ENCODE measurements at places on chromosomes 12 and 14.

- DNase-seq: no peak
Observed at GRCh38 chr14:100585448-100586152, 1.6 kb downstream of the BEGAIN start.

GRCh38 chr12:6367969-6368892, 7.1 kb downstream of the SCNN1A start:
- DNase-seq: no peak

DNA sequence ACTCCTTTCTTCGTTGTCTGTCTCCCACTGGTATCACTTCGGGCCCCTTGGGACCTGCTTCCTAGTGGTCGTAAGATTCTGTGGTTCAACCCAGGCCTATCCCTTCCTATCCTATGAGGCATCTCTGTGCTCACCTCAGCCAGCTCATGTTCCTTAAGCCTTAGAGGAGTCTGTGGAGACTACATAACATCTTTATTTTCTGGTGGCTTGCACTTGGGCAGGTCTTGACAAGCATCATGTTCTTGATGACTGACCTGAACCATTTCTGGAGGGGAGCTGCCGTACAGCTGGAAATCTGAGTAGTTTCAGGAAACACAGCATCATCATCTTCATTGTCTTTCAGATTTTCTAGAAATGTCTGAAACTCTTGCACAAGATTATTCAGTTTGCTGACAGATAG, 69.3 kb downstream of the PPFIBP1 start:
- no peak for DNase-seq

DNA sequence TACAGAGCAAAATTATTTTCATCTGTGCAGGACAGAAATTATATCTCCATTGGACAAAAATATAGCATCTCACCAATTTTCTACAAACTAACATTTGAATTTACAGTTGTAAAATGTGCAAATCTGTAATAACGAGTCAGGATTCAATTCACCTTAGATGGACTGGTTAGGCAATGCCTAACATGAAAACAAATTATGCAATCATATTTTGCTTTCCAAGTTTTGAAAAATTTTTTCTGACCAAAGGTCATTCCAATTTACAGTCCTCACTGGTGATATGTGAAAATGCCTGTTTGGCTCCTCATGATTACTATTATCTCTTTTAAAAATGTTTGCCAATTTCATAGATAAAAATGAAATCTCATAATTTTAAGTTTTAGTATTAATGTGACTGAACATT, 6.5 kb upstream of the CPM start:
- no peak for DNase-seq

GRCh38 chr12:118187751-118188435, 52.0 kb downstream of the PEBP1 start:
- no peak for DNase-seq

- no peak for DNase-seq
Observed at GRCh38 chr12:65728848-65729793, 95.2 kb upstream of the HMGA2 start.

DNA sequence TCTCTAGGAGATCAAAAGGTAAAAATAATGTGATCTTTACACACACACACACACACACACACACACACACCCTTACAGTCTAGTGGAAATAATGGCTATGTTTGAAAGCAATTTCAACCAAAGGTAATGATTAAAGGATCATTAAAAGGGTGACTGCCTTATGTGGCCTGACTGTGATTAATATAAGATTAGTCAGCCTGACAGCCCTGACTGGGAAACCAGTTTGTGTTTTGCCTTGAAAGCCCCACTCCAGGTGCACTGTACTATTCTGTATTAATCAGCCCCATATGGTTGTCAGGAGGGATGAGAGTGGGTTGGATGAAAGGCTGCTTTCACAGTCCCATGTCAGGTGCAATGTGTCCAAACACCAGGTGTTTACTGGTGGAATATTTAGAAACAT, 10.5 kb downstream of the RASSF9 start:
- no peak for DNase-seq

GRCh38 chr14:100669011-100669412, 57.7 kb upstream of the DLK1 start:
- no peak for DNase-seq

- DNase-seq: no peak
Observed at GRCh38 chr12:107597695-107598410, 87.7 kb upstream of the PWP1 start.

- no peak for DNase-seq
Observed at GRCh38 chr14:41875116-41875515, 268.4 kb downstream of the LRFN5 start.

- no peak for DNase-seq
Observed at GRCh38 chr14:35808076-35808637, 938 bp downstream of the RALGAPA1 start.

DNA sequence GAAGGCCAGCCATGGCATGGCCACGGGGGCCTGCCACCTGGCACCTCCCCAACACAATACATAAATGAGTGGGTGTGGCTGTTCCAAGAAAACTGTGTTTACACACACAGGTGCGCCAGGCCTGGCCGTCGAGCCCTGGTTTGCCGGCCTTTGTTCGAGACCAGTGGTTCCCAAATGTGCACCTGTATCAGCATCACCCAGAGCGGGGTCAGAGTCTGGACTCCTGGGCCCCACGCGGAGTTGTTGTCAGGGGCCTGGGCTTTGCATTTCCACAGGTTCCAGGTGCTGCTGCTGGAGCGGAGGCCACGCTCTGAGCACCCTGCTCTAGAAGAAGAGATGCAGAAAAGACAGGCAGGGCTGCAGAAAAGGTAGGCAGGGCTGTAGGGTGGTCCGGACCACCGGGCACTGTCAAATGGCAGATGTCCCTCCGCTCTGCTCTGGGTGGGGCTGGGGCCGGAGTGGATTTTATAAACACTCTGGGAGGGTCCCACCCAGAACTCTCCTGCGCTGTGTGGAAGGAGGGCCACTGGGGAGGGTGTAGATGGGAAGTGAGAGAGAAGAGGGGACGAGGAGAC, 4.2 kb upstream of the ASPG start:
- no peak for DNase-seq

DNA sequence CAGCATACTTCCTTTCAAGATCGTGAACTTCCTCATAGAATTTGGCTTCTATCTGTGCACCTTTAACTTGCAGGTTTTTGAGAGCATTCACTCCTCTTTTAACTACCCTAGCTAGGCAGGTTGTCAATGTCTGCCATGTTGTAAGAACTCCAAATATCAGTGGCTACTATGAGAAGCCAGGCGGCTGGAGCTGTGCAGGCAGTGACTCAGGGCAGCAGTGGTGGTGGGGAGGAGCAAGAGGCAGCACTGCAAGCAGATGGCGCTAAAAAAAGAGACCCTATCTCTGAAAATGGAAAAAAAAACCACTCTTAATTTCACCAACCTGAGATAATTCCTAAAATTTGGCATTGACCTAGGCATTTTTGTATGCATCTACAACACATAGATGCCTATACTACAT, 28.5 kb downstream of the YARS2 start:
- no peak for DNase-seq

- no peak for DNase-seq
Observed at GRCh38 chr12:2384533-2385351, 332.0 kb downstream of the CACNA1C start.

DNA sequence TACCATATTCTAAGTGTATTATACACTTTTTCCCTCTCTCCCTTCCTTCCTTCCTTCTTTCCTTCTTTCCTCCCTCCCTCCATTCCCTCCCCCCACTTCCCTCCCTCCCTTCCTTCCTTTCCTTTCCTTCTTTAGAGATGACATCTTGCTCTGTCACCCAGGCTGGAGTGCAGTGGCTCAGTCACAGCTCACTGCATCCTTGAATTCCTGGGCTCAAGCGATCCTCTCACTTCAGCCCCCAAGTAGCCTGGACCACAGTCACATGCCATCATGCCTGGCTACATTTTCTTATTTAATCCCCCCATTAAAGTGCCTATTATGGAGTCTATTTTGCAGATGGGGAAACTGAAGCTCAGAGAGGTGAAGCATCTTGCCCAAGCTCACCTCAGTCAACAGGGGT, 55.0 kb downstream of the SVOP start:
- DNase-seq: no peak

DNA sequence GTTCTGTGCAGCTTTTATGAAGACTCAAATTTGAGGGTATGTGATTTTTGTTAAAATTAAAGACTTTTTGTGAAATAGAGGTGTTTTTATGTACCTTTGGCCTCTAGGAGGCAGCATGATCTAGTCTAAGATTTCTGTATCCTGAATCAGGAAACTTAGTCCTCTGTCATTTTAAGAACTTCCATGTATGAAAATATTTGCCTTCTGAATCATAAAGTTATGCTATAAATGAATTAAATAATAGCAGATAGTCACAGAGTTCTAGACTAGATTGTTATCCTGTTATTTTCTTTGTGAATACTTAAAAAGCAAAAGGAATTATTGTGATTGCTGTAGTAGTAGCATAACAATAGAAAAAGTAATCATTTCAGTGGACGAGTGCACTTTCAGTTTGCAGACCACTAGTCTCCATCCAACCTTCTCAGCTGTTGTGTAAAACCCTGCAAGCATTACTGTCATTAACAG, 56.3 kb downstream of the FGD4 start:
- no peak for DNase-seq

GRCh38 chr14:52068615-52069306, at the start of gene NID2:
NID2 (minus strand) TSS chr14:52069059; CDS start chr14:52068994, 65 bp downstream.
- DNase-seq: no peak

DNA sequence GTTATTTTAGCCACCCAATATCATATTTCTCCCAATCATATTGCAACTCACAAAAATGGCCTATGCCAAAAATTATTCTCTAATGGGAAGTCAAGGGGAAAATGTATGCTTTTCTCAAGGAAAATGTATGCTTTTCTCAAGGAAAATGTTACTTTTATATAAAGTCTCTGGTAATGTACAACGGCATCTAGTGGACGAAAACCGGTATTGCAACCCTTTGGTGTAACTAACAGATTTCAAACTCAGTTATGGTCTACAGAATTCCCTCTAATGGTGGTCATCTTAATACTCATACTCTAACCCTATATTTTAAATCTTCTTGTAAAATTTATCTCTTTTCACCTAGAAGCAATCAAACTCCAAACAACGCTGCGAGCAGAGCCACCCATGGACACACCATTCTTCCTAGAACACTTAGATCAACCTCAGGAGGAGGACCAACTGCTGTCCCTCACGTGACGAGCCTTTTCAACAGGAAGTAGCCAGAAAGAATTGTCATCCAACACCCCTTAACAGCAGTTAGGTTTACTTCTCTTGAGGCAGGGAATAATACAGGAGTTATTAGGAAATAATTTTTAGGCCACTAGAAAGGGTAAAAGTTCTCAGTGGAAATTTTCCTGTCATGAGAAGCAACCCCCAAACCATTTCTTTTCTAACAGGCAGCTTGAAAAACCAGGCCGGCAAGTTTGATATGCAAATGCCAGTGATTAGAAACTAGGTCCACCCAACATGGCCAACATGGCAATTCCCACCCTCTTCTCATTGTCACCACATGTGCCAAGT, 20.1 kb downstream of the APOBEC1 start:
- DNase-seq: no peak

- DNase-seq: no peak
Observed at GRCh38 chr14:83491091-83491490, 1957.4 kb upstream of the SEL1L start.

- DNase-seq: no peak
Observed at GRCh38 chr14:33126433-33126832, 187.8 kb downstream of the NPAS3 start.

GRCh38 chr12:54509617-54510016, 12.1 kb downstream of the NCKAP1L start:
- DNase-seq: no peak

- DNase-seq: no peak
Observed at GRCh38 chr14:26860111-26860510, 262.3 kb upstream of the NOVA1 start.

DNA sequence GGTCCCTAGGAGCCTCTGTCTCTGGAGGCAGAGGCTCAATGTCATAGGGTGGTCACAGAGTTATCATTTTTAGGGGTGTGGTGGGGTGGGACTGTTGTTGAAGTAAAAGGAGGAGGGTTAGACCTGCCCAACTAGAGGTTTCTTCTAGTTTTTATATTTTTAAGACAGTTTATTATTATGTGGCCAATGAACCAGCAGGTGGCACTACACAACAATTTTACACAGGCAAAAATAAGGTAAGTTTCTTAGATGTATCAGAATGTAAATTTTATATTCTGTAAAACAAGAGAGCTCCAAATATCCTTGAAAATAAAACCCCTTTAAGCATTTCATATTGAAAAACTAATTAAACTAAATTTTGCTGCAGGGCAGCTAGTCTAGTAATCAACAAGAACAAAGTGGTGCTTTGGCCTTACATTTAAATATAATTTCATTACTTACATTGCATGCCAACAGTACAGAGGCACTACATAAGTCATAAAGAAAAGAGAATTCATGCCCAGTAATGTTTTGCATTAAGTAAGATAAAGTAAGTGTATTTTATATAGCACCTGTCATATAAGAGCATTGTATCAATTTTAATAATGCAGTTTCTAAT, 22.2 kb upstream of the OVCH1 start:
- DNase-seq: no peak

DNA sequence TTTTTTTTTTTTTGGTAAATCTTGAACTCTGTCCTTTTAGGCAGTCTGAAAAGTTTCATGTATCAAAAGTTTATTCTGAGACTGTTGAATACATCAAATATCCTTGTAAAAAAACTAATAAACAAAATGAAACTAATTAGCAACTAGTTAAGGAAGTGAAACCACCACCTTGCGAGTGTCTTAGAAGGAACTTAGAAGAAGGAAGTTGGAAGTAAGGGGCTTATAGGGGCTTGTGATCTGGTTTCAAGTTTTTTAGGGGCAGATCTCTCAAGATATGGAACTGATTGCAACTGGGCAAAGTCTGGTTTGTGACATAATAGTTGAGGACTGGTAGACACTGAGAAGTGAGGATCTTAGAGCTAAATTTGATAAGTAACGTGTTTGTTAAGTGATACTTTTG, 748.8 kb downstream of the C12orf50 start:
- DNase-seq: no peak

- DNase-seq: no peak
Observed at GRCh38 chr12:10392394-10392930, 2.6 kb upstream of the KLRK1 start.

DNA sequence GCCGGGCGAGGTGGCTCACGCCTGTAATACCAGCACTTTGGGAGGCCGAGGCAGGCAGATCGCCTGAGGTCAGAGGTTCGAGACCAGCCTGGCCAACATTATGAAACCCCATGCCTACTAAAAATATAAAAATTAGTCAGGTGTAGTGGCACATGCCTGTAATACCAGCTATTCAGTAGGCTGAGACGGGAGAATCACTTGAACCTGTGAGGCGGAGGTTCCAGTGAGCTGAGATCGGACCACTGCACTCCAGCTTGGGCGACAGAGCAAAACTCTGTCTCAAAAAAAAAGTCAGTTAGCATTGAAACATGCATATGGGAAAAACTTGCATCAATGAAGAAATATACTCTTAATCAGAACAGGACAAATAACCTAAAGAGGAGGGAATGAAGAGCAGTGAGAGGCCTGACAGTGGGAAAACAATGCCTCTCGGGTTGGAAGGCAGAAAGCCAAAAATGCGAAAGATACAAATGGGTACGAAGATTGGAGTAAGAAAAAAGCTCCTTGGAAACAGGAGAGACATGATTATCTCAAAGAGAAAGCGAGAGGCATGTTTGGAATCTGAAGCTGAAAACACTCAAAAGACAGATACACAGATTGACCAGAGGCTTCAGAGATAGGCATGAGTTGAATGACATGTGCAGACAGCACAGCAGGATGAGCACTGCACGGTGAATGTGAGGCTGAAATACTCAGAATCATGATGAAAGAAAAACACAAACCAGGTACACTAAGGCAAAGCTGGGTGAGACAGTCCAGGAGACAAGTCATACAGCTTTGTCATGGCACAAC, 30.6 kb downstream of the RESF1 start:
- DNase-seq: no peak

- no peak for DNase-seq
Observed at GRCh38 chr14:71692496-71692895, 239.7 kb upstream of the RGS6 start.

GRCh38 chr14:65471038-65471878, 58.7 kb downstream of the FUT8 start:
- no peak for DNase-seq

All from stimulated activated CD8-positive, alpha-beta memory T cell treated with anti-CD3 and anti-CD28 coated beads, Interleukin-4, amount 100 ng/mL, for 4 hours (primary cell).